Stimulated activated CD4-positive, alpha-beta T cell treated with anti-CD3 and anti-CD28 coated beads, Interleukin-12 subunit alpha, Interleukin-12 subunit beta, amount 100 ng/mL, for 24 hours (primary cell): ENCODE measurements at places on chromosomes 4 and X.

DNA sequence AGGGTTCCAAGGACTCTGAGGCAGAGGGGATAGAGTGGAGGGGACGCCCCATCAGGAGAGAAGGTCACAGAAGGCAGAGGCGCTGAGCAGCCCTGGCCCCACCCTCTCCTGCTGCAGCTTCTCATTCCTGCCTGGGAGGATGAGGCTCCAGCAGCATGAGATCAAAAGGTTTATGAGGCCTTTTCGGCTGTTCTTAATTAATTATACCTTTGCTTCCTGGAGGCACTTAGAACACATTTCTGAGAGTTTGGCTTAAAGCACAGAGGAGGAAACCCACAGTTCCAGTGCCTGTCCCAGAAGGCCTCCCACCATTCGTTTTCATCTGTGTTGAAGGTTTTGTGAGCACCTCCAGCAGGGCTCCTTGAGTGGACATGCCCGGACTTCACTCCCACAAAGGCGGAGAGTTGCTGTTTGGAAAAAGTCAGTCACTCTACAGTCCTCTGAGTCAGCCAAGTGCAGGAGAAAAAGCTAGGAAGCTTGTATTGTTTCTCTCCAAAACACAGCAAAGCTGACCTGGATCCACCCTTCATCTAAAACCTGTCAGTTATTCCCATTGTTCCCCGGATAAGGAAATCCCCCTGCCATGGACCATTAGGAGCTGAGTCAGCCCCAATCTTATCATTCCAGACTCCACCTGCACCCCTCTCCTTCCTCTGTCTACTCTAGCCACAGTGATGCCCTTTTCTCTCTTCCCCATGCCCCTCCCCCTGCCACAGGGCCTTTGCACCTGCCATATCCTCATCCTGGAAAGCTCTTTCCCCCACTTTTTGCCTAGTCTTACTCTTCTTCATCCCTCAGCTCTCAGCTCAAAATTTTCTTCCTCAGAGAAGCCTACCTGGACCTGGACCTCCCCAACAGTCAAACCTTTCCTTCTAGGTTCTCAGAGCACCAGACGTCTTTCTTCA, 276.8 kb downstream of the FBXW7 start:
- no peak for DNase-seq

- DNase-seq = no peak
Measured at GRCh38 chrX:55029291-55029690, 1.5 kb downstream of the ALAS2 start.

DNA sequence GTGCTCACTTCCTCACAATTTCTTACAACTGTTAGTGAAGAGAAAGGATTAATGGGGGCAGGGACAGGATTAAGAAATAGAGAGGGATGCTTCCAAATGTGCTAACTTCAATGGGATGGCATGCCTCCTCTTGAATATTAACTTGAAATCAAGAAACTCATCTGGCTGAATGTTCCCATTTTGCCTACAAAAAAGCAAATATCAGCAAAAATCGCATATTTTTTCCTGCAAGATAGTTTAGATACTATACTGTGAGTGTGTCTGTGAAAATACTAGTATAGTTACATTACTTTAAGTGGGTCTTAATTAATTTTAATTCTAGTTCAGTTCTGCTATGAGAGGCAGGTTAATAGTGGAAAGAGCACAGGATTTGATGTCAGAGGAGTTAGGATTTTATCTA, 4.9 kb downstream of the PAICS start:
- DNase-seq = no peak

GRCh38 chr4:123217664-123218063, 178.9 kb upstream of the SPRY1 start:
- DNase-seq = no peak

- no peak for DNase-seq
Measured at GRCh38 chr4:145679991-145680455, at the start of gene C4orf51. C4orf51 (plus strand) TSS chr4:145680146; CDS start chr4:145680204, 58 bp downstream.

GRCh38 chr4:79213010-79213409, 112.9 kb downstream of the NAA11 start:
- no peak for DNase-seq

DNA sequence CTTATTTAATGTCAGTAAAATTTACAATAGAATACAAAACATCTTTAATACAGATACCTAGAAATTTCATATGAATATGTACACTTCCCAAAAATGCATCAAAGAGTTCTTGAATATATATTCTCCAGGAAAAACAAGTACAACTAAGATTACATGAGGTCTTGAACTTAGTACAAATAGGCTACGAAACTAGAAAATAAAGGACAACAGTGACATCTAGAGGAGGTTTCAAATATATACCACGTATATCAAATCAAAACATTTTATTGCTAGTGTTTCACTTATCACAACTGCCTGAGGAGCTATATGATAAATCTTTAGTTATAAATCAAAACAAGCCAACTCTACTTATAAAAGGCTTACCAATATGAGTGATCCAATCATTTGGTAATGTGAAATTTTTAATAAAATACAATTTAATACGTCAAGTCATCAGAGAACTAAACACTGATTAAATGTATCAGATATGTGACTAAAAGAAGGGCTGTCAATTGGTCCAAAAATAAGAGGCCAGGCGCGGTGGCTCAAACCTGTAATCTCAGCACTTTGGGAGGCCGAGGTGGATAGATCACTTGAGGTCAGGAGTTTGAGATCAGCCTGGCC, 36.6 kb downstream of the ANAPC10 start:
- DNase-seq = no peak

DNA sequence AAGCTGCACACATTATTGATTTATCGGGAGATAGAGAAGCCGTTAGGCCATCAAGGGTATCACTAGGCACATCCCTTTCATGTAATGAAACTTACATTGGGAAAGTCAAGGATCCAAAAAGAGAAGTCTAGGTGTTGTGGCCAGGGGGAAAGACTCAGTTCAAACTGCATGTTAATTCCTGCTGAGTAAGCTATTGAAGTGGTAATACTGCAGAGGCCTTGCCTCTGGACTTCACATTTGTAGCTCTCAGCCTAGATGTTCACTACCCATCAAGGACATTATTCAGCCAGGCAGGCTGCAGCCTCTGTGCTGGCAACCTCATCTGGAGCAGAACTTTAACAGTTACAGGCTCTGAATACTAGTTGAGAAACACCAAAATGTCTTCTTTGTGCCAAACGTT, 2094.5 kb upstream of the AGA start:
- DNase-seq = no peak

GRCh38 chr4:75630937-75631329, 605 bp upstream of the CDKL2 start:
- DNase-seq = no peak

DNA sequence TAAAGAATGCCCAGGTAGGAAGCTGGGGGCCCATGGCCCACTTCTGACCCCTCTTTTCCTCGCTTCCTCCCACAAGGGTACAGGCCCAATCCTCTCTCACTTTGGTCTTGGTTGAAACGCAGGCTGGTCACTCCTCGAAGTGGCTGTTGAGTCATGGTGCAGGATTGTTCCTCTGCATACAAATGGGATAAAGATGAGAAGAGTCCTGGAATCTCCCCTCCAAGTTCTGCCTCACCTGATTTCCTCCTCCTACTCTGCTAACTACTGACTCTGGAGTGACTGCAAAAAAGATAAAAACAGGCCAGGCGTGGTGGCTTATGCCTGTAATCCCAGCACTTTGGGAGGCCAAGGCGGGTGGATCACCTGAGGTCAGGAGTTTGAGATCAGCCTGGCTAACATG, 1.7 kb downstream of the WDR45 start:
- DNase-seq = no peak

DNA sequence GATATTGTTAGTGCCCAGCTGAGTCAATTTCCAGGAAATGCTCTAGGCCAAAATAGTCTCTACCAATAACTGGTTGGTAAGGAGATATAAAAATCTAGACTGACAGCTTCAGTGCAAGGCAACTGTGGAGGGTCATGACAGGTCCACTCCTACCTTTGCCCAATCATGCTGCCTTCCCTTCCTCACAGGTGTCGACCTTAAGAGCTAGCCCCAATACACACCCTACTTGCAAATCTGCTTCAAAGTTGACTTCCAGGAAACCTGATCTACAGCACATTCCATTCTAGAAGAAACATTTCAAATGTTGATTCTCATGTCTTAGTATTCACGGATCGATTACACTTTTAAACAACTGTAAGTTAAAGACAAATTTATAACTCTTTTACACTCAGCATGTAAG, 1455.5 kb downstream of the TECRL start:
- no peak for DNase-seq

DNA sequence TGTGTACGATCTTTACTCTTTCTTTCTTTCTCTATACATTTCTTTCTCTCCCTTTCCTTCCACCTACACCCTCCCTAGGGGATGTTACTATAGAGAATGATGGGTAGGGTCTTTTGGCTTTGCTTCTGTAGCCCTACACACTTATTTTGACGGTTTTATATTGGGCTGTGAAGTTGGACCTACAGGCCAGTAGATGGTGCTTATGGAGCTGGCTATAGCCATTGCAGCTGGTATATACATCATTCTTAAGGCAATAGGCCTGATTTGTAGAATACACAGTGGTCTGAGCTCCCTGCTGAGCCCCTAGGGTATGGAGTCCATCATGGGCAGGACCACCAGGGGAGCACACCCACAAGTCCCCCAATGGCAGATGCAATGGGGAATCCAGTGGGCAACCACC, 1869.7 kb downstream of the STIM2 start:
- DNase-seq = no peak

DNA sequence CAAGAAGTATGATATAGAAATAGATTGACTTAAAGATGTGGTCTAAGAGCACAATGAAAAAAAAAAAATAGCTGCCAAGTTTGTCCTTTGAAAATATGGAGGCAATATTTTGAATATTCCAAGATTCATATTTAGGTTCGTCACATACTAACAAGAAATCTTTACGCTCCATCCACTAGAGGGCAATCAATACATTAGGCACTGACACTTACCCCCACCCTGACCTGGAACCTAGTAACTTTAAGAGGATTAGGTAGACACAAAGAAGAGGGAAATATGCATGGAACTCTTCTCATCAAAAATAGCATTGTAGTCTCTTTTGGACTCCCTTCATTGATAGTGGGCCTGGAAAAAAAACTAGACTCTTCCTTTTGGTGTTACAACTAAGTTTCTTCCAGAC, 1108.1 kb downstream of the PCDH19 start:
- no peak for DNase-seq

DNA sequence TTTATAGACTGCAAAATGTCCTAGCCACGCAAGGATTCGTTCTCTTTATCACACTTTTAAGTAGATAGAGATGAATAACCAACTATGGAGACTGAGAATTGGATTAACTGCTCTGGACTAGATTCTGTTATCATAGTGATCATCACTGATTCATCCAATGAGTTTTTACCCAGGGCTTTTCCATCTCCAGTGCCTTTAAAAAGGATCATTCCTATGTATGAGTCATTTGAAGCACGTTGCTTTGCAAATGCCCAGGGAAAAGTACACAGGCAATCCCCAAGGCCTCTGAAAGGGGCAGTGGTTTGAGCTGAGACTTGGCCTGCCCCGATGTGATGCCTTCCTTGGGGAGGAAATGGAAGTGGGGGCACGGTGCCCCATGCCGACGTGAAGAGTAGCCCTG, 122.7 kb upstream of the PSAPL1 start:
- DNase-seq = no peak

DNA sequence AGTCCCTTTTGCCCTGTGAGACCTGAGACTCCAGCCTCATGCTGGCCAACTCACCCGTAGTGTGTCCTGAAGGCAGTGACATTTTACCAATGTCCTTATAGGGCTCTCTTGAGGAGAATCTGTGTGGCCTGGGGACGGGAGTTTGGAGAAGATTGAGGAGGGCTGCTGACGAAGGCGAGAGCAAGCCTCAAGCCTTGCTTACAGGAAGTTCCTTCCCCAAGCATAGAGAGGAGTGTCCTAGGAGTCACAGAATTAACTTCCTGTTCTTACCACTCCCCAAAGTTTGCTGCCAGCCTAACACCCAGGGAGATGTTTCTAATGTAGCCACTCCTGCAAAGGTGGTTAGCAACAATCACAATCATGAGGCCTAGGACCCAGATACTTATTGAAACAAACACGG, at the start of gene NXF3:
TSS of gene NXF3 (minus strand) at position 202 of the 400 bp plus-strand sequence. CDS start at position 82, 120 bp downstream.
- no peak for DNase-seq

DNA sequence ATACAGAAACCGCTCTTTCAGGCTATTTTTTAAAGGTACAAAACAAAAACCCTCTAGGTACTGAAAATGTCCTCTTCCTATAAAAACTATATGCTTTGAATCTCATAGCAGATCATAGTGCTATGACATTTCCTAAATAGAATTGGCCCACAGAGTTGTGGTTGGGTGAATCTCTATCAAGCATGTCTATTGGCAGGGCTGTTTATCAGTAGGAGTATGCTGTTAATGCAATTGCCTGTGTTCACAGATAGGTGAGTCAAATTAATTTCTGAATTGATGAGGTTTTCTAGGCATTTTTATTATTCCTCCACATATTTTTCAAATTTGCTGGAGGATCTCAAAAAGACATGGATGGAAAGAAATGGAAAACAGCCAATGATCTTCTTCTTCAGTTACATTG, 73.9 kb downstream of the QRFPR start:
- no peak for DNase-seq

- no peak for DNase-seq
Measured at GRCh38 chrX:24767557-24767956, 73.8 kb downstream of the POLA1 start.
